Activated T-helper 2 cell treated with anti-CD3 and anti-CD28 coated beads, Interferon-gamma antibody, Interleukin-2, Interleukin-4, amounts not matched to agents 10 μg/mL and 5 μg/mL and 100 μg/mL, durations not matched to agents 14 hours and 24 hours and 36 hours (primary cell): ENCODE measurements at places on chromosomes 5 and 9.
A peak's percentile ranks its signal among the peaks of the same experiment; 100 is the strongest.

DNA sequence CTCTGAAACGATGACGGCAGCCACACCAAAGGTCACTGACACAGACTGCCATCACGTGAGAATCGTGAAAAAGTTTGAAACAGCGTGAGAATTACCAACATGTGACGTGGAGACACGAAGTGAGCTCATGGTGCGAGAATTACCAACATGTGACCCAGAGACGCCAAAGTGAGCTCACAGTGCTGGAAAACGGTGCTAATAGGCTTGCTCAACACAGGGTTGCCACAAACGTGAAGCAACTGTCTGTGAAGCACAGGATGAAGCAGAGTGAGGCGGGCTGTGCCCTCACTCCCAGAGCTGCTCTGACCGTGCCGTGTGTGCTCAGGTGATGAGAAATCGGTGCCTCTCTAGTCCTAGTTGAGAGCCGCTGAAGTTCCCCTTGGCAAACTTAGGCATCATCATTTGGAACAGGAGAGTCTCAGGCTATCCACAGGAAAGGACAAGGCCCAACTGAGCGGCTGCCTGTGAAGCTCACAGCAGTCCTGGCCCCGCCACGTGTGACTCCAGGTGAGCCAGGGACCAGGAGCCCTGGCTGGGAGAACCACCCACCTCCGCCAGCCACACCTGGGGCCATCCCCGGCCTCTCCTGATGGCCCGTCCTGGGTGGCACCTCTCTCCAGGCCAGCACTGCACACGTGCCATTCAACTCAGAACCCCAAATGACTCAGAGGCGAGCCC lies 29.8 kb upstream of the SLC6A3 start:
- no peak for DNase-seq

GRCh38 chr5:40206030-40206429 lies 473.7 kb upstream of the PTGER4 start:
- DNase-seq: no peak

DNA sequence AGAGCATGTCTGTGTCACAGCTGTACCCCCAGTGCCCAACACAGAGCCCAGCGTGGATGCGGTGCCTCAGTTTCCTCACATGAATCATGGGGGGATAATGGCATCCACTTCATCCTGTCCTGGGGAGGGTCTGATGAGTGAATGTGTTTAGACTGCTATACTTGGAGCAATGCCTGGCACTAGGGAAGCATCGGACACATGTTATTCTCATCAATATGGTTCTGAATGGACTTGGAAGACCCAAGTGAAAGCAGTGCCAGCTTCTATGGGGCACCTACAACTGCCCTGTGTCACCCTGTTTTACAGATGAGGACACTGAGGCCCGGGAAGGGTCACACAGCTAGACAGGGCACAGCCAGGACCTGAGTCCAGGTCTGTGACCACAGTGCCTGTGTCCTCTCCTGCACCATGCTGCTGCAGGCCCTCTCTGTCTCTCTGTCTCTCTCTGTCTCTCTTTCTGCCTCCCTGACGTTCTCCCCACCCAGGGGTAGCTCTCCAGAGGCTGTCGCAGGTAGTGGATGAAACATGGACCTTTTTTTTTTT lies 42.3 kb upstream of the NEK6 start:
- DNase-seq: no peak

DNA sequence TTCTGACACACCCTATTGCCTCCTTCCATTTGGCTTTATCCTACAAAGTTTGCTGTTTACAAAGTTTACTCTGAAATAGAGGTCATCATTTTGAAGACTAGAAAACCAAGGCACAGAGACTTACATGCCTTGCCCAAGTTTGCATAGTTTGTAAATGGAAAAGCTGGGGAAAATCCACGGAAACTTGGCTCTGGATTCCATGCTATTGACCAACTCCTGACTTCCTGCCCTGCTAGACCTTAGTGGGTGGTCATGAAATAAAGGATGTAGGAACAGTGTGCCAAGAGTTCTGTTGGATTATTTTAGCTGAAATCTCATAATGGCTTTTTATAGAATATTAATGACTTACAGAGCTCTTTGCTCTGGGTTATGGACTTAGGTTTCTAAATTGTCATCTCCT lies 69.5 kb downstream of the GRIA1 start:
- DNase-seq: no peak

DNA sequence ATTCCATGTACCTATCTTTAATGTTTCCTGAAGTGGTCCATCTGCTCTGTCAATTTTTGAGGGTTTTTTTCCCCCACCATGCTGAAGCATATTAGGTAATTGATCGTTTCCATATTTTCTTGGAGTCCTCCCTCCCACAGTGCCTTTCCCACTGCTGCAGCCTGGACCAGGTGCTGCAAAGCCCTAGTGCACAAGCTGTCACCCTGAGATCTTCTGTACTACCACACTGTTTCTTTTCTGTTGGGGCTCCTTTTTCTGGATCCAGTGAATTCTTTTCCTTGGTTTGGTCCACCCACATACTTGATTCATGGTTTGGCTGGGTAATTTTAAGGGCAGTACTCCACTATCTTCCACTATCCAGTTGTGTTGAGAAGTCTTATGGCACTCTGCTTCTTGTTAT lies 30.9 kb upstream of the FAM169A start:
- DNase-seq: no peak

DNA sequence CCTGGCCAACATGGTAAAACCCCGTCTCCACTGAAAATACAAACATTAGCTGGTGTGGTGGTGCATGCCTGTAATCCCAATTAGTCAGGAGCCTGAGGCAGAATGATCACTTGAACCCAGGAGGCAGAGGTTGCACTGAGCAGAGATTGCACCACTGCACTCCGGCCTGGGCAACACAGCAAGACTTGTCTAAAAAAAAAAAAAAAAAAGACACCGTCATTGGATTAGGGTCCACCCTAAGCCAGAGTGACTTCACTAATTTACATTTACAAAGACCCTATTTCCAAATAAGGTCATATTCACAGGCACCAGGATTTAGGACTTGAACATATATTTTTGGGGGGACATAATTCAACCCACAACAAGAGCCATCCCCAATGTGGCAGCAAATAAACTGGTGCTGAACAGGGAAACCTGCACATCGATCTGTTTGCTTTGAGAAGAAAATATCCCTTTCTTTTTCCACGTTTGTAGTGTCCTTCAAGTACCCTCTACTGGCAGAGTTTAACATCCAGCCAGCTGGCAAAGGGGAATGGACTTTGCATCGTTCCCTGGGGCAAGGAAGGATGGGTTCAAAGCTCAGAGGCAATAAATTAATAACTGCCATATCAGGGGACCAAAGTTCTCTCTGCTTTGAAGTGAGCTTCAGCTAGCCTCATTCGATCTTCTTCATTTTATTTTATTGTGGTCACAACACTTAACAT lies 3.7 kb upstream of the DNAJC25 start:
- no peak for DNase-seq

- no peak for DNase-seq
These were observed 60.1 kb downstream of the FOCAD start for GRCh38 chr9:20744036-20744630.

DNA sequence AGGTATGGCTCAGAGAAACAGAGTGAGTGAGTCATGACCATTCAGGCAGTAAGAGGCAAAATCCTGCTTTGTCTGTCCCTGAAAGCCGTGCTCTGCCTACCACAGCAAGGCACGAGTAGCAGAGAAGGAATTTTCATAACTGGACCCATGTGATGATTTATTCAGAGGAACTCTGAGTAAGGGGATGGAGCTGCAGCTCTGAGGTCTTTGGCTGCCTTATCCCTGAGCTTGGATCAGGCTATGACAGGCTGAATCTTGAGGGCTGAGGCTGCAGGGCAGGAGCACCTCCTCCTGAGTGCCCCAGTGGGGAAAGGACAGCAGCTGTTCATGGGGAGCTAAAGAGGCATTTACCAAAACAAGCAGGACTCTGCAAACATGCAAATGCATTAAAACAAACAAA lies 183.4 kb downstream of the PAPPA start:
- DNase-seq: no peak

DNA sequence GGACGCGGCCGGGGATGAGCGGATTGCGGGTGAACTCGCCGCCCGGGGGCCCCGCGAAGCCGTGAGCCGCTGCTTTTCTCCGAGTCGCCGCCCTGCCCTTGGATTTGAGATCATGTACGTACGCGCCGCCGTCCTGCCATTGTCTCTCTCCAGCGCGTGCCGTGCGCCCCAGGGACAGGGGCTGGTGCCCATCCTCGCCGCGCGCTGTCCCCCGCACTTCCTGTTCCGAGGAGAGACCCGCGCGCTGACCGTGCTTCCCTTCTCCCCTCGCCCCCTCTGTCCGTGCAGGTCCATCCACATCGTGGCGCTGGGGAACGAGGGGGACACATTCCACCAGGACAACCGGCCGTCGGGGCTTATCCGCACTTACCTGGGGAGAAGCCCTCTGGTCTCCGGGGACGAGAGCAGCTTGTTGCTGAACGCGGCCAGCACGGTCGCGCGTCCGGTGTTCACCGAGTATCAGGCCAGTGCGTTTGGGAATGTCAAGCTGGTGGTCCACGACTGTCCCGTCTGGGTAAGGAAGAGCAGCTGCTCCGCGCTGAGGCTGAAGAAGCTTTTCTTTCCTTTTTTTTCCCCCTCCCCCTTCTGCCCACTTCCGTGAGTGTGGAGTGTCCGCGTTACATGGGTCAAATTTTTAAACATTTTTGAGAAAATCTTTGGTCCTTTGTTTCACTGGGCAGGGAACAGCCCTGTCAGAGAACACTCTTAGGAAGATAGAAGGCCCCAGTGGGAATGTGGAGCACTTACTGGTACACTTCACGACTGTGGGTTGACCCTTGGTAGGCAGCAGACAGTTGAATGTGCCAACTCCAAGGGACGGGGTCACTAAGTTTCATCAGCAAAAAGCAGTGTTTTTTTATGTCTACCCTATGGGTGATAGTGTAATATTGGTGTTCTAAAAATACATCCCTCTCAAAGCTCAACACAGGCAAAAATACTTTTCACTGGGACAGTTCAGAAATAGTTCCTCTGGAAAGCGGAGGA lies 727 bp downstream of the RHOBTB3 start:
- DNase-seq: no peak

- no peak for DNase-seq
These were observed 23.4 kb downstream of the CPLX2 start for GRCh38 chr5:175894793-175895192.

GRCh38 chr5:107580889-107581820 lies 89.6 kb downstream of the EFNA5 start:
- no peak for DNase-seq

DNA sequence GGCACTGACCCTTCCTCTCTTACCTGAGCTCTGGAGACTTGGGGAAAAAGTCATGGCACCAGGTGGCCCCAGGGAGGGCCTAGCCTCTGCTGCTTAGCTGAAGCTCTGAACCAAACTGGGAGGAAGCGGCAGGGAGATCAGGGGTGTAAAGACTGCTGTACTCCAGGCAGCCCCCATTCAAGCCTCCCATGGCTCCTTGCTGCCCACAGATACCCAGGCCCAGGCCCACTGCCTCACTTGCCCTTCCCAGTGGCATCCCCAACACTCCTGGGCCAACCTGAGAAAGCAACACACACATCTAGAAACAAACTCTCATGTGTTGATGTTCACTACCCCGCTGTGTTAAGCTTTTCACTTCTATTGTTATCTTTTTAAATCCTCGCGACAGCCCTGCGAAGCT lies 151.6 kb downstream of the C5orf15 start:
- DNase-seq: no peak

DNA sequence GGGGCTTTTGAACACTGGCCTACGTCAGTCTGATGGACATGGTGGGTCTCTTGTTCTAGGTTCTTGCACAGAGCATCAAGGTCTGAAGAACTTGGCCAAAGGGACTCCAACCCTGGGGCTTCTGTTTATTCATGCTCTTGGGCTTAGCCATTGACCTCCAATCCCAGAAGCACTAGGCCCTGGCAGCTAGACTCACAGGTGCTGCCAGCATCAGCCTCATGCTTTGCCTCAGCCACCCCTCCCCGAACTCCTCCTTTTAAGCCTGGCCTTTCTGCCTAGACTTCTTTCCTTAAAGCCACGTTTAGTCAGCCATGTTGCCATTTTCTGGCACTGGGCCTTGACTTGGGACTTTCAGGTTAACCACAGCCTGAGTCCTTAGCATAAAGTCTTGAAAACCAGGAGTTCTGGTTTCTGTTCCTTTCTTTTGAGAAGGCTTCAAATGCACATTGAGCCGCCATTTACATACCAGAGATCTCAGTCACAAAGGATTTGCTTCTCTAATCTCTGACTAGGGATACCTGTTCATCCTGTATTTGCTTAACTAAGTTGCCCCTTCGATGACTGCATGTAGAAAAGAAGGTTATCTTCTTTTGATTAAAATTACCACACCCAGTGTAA lies 54.7 kb downstream of the ANGPTL2 start:
- no peak for DNase-seq

DNA sequence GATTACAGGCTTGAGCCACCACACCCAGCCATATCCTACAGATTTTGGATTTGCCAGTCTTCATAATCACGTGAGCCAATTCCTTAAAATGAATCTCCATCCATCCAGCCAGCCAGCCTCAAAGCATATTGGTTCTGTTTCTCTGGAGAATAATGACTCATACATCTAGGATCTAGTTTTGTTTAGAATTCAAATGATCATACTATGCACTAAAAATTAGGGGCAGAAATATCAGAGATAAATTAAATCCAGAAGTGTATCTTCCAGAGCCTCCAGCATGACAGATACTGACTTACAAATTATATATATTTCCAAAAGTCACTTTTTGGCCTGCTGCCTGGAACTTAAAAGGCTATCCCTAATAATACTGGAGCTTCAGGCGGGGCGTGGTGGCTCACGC lies 119.1 kb upstream of the NR5A1 start:
- DNase-seq: no peak

GRCh38 chr9:115328228-115328627 lies 210.3 kb upstream of the TNC start:
- no peak for DNase-seq

- no peak for DNase-seq
These were observed 271.8 kb downstream of the TRIM32 start for GRCh38 chr9:116958881-116959280.

- DNase-seq: no peak
These were observed 161.9 kb downstream of the ALDH1A1 start for GRCh38 chr9:72790989-72791388.

- no peak for DNase-seq
These were observed 71.2 kb downstream of the UNC13B start for GRCh38 chr9:35232867-35233544.

DNA sequence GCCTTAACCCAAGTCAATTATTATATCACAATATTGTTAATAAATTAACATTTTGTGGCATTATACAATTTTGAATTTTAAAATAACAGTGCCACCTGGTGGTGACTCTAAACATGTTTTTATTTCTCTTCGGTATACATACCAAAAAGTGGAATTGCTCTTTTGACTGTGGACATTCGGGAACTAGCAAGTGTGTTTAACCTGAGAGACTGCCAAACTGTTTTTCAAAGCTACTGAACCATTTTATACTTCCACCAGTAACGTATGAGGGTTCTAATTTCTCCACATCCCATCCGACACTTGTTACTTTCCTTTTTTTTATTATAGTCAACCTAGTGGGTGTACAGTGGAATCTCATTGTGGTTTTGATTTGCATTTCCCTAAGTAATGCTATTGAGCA lies 18.3 kb upstream of the HSDL2 start:
- DNase-seq: no peak

- DNase-seq: peak; percentile 76
These were observed 27.6 kb upstream of the TCF7 start for GRCh38 chr5:134086943-134087305.
